A673 (cell line): ENCODE measurements at places on chromosomes 7 and 10. TPM values are rescaled to one million over a fixed set of nuclear protein-coding genes. Genes with fewer than 3 reads are reported as not detected.

Gene SPAM1
- not detected in 2 replicates for total RNA-seq

Gene TET1
- 15.2 and 17.4 TPM in 2 replicates for total RNA-seq

GRCh38 chr7:93196336-93196735 is 29.9 kb downstream of the HEPACAM2 start:
- H3K27ac ChIP-seq = no peak overlapping the region
- no peaks in the 10 kb centered on the region for H3K4me1 ChIP-seq
- H3K4me3 ChIP-seq = no peak overlapping the region
- DNase-seq = no peak
- peaks cover 58% of the 10 kb centered on the region for H3K27me3 ChIP-seq

Gene CALY
- 0.57 TPM in 1 of 2 replicates, not detected in the other for total RNA-seq

Gene MEST
- total RNA-seq = 34.9 and 37.4 TPM in 2 replicates

GRCh38 chr10:104300736-104301292 is 31.8 kb downstream of the GSTO2 start:
- no peaks in the 10 kb centered on the region for H3K27me3 ChIP-seq
- H3K4me3 ChIP-seq = no peak overlapping the region
- DNase-seq = no peak
- no peaks in the 10 kb centered on the region for H3K36me3 ChIP-seq
- H3K27ac ChIP-seq = no peak overlapping the region
- H3K4me1 ChIP-seq = no peaks in the 10 kb centered on the region

GRCh38 chr10:66834802-66835201 is 91.0 kb upstream of the LRRTM3 start:
- no peak for DNase-seq
- peaks cover 11% of the 10 kb centered on the region for H3K4me1 ChIP-seq
- H3K27ac ChIP-seq = no peak overlapping the region
- H3K27me3 ChIP-seq = no peaks in the 10 kb centered on the region
- no peaks in the 10 kb centered on the region for H3K36me3 ChIP-seq

DNA sequence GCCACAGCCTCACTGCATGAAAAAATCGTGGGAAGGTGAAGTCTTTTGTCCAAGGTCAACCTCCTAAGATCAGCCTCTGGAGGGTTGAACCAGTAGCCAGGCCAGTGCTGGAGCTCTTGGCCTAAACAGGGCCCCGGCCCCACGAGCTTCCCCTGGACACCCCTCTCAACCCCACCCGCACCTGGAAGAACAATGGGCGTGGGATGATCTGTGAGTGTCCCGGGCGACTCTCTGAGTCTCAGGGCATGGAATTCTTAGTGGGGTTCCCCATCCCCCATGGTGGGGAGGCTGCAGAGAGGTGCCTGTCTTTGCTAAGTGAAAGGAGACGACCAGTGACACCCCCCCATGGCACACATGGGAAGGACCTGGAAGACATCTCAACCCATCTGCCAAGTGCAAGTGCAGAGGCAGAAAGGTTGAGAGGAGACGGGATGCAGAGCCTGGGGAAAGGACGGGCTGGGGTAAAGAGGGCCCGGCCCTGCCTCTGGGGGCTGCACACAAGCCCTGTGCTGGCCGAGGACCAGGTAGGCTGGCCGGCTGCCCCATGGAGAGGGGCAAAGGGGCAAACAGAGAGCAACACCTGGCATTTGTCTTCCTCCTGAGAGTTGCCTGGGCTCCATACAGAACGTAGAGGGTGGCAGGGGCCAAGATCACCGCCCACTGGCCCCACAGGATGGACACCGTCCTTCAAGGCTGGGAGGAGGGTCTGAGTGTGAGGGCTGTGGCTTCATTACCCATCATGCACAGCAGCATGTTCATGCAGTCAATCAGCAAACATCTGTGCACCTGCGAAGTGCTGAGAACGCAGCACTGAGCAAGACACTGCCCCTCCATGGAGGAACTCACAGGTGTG is 163.0 kb upstream of the PPP2R2D start:
- H3K27ac ChIP-seq = no peak overlapping the region
- H3K4me3 ChIP-seq = no peak overlapping the region
- H3K27me3 ChIP-seq = peaks cover 3% of the 10 kb centered on the region

GRCh38 chr10:90862908-90863514 is 5.2 kb upstream of the HTR7 start:
- H3K4me1 ChIP-seq = no peaks in the 10 kb centered on the region
- DNase-seq = peak; percentile 46
- H3K4me3 ChIP-seq = no peak overlapping the region
- no peak overlapping the region for H3K27ac ChIP-seq
- H3K36me3 ChIP-seq = no peaks in the 10 kb centered on the region
- peaks cover 80% of the 10 kb centered on the region for H3K27me3 ChIP-seq

DNA sequence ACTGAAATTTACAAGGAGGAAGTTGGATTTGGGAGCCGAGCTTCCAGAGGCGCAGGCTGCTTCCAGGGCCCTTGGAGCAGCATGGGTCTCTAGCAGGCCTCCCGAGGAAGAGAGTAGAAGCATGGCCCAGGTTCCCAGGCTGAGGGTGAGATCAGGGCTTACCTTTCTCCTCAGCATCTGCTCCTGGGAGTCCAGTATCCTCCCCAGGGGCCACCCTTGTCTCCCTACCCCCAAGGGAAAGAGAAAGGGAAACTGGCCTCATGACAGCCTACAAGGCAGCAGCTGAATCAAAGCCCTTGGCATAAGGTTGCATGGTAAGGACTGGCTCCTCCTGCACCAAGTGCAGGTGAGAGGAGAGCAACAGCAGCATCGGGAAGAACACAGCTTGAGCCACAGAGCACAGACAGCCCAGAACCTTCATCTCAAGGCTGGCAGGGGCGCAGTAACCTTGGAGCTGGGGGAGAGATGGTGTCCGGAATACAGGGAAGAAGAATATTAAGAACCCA is 114.5 kb downstream of the MARCHF5 start:
- no peak for DNase-seq
- no peaks in the 10 kb centered on the region for H3K27me3 ChIP-seq
- H3K36me3 ChIP-seq = no peaks in the 10 kb centered on the region
